ENCODE measurements at places on chromosomes 1 and 21.

- DNase-seq = no peak
These were observed 11.1 kb downstream of the PTPRC start for GRCh38 chr1:198649968-198650338.

- peak; percentile 89 for DNase-seq
These were observed 32.5 kb upstream of the RGS4 start for GRCh38 chr1:163036671-163037070.

DNA sequence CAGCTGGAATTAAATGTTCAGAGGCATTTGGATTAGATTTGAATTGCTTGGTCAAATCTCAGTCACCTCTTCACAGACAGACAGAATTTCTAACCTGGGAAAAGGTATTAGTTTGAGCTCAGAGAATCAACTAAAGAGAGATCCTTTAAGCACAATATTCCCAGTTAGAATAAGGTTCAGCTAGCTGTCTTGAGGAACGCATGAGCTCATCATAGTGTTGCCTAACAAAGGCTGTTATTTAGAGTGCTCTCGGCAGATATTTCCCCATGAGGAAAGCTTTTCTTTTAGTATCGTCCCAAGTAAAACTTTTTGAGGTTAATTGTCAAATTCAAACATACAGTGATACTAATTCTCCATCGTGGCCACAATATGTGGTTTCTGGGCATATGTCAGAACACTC lies 269.9 kb downstream of the HLX start:
- DNase-seq = no peak

DNA sequence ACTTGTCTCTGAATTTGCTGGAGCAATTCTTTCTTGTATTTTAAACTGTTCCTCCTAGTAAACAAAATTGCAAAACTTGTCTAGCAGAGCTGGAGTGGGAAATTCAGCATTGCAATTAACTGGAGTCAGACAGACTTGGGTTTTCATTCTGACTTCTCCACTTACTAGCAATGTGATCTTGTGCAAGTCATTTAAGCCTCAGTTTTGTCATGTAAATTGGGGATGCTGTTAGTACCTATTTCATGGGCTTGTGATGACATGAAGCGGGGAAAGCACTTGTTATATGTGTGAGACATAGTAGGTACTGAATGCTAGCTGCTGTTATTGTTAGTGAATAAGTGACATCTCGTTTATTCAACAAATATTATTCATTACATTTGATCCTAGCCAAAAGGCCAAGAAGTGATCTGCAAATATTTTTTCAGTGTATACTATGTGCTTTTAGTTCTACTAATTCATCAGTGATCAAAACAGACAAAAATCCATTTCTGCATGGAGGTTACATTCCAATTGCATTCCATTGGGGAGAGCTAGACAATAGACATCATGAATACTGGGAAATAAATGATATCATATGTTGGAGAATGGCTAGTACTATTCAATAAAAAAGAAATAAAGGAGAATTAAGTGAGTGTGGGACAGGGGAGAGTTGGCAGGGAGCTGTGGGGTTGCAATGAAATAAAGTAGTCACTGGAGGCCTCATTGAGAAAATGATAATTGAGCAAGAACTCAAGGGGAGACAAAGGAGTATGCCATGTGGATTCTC lies 47.1 kb downstream of the CACHD1 start:
- DNase-seq = no peak

DNA sequence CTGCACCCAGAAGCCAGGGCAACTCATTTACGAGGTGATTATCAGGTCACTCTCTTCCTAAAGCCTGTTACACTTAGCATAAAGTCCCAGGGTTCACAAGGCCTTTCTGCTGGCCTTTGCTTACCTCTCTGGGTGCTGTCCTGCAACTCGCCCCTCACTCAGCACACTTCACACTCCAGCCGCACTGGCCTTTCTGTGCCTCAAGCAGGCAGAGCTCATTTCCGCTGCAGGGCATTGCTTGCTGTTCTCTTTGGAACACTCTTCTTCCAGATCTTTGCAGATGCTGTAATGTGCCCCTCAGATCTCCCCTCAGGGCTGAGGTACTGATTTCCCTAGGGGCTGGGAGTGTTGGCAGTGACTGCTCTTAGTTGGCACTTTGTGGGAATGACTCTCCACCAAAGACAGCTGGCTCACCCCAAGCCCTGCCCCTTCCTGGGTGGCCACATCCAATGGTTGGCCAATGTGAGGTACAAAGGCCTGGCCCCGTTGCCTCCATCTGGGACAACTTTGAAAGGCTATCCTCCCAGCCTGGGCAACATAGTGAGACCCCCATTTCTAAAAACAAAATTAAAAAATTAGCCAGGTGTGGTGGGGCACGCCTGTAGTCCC lies 50.8 kb upstream of the SSBP3 start:
- no peak for DNase-seq

DNA sequence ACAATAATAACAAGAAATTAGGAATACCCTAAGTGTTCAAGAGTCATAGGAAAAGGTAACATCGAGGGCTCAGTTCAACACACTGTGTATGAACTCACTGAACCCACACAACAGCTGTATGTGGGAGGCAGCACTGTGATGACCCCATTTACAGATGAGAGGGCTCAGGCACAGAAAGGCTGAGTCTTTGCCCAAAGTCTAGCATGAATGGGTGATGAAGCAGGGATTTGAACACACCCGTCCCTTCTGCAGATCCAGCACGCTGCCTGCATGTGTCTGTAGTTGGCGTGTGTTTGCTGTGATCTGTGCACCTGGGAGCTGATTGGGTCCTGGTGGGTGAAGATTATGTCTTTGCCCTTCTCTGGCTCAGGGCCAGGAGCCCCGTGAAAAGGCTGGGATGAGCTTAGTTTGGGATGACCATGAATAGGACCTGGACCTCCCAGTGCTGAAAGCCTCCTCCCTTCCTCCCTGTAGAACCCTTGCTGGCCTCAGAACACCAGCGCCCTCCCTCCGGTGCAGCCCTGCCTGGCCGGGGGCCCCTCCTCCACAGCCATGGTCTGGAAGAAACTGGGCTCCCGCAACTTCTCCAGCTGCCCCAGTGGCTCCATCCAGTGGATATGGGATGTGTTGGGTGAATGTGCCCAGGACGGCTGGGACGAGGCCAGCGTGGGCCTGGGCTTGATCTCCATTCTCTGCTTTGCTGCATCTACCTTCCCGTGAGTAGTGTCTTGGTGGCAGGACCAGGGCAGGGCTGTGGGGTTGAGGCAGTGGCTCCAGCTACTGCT lies 5.2 kb downstream of the SLC66A1 start:
- no peak for DNase-seq

- DNase-seq = no peak
These were observed 14.0 kb downstream of the ZBTB40 start for GRCh38 chr1:22465671-22466070.

All from RKO (cell line).